ENCODE measurements at places on chromosomes 2 and 18. TPM values are rescaled to one million over a fixed set of nuclear protein-coding genes. Genes with fewer than 3 reads are reported as not detected.

FAM161A gene
- 1.7 TPM for polyA plus RNA-seq

ANKRD62 gene
- polyA plus RNA-seq = not detected

DNA sequence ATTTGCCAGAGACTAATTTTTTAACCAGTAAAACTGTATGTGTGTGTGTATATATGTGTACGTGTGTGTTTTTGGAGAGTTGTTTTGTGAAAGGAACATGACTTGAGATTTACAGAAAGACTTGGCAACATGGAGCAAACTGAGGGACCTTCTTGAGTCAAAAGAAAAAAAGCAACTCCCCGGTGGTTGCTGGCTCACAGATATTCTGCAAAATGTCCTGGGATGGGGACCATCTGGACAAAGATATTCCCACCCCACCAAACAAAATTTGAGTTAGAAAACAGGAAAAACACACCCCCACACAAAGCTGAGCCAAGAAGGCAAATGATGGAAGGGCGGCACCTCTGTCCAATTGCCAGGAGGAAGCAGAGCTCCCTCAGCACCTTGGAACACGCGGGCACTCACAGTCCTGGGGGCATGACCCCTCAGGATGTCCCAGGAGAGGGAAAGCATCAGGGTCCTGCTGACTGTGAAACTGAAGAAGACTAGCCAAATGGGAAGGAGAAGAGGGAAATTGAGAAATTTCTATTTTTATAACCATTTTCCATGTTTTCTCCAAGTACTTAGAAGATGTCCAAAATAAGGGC, 290.2 kb upstream of the ACVR2A start:
- no peaks in the 10 kb centered on the region for H3K27me3 ChIP-seq
- no peaks in the 10 kb centered on the region for H3K36me3 ChIP-seq
- H3K4me1 ChIP-seq = no peaks in the 10 kb centered on the region
- DNase-seq = no peak
- H3K27ac ChIP-seq = no peak overlapping the region

- no peak overlapping the region for H3K4me3 ChIP-seq
- DNase-seq = no peak
- H3K27ac ChIP-seq = no peak overlapping the region
- peaks cover 4% of the 10 kb centered on the region for H3K27me3 ChIP-seq
Observed at GRCh38 chr2:113812204-113812603, 55.8 kb upstream of the SLC35F5 start.
